ENCODE measurements at places on chromosomes 2 and 18.
A peak's percentile ranks its signal among the peaks of the same experiment; 100 is the strongest.

DNA sequence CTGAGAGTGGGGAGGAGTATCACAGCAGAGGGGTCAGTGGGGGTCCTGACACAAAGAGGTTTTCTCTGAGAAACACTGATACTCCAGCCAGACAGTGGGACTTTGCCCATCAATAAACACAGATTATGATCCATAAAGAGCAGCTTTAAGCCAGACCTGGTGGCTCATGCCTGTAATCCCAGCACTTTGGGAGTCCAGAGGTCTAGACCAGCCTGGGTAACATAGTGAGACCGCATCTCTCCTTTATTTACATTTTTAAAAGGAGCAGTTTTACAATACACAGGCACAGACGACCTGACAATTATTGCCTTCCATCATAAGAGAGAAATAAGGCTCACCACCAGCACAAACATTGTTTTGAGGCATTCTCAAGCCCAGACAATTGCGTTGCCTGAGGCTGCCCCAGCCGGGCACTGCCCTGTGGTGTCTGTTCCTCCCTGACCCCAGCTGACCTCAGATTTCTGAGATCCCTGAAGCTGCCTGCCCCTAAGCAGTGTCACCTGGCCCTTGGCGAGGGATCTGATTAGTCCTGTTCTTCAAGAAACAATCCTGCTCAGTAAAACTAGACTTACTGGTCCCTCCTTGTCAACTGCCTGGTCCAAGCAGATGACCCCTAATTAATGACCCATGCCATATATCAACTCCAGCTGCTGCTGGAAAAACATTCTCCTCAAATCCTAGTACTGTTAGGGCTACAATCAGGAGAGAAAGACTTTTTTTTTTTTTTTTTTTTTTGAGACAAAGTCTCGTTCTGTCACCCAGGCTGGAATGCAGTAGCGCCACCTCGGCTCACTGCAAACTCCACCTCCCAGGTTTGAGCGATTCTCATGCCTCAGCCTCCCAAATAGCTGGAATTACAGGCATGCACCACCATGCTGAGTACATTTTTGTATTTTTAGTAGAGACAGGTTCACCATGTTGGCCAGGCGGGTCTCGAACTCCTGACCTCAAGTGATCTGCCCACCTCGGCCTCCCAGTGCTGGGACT is 59.4 kb upstream of the SOS1 start:
- no peak for DNase-seq

GRCh38 chr18:3525870-3526420 is 76.0 kb downstream of the TGIF1 start:
- DNase-seq: peak; percentile 65

- DNase-seq: no peak
Observed at GRCh38 chr18:76712511-76713140, 109.7 kb upstream of the ZNF236 start.

DNA sequence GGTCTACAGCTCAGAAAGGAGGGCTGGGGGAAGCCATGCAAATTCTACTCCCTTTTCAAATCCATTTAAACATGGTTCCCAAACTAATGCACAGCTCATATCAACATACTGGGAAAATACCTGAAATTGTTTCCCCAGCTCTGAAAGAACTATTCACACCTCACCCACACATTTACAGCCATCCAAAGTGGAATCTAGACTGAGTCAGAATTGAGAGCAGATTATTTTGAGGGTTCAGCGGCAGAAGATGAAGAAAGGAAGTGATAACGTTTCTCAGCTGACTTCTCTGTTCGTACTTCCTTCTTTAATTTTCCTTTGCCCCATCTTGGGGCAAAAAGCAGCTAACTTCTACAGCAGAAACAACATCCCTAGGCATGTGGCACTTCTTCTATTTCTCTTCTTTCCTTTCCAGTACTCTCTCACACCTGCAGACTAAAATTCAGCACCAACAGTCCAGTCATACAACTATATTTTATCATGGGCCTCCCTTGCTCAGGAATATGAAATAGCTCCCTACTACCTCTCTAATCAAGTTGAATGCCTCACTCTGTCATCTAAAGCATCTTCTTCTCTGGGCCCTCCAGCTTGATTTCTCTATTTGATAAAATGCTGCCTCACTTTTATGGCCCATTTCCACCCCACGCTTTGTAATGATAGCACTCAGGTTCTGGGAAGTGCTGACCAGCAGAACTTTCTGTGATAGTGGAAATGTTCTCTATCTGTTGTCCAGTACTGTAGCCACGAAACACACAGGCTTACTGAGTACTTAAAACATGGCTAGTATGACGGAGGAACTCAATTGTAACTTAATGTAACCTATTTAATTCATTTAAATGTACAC is 35.9 kb downstream of the ARHGAP25 start:
- DNase-seq: peak; percentile 56

DNA sequence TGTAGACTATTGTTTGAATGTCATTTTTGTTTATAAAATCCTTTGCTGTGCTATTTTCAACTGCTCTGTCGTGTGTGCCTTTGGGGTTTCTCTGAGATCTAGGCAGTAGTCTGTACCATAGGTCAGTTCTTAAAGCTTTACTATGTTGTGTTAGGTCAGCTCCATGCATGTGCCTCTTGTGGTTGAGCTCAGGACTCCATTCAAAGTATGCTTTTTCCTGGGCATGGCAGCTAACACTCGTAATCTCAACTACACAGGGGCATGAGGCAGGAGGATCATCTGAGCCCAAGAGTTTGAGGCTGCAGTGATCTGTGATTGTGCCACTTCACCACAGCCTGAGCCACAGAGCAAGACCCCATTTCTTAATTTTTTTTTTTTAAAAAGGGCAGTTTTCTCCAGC is 174.4 kb upstream of the SPHKAP start:
- DNase-seq: no peak

- DNase-seq: no peak
Observed at GRCh38 chr2:154480521-154480920, 218.0 kb upstream of the KCNJ3 start.

DNA sequence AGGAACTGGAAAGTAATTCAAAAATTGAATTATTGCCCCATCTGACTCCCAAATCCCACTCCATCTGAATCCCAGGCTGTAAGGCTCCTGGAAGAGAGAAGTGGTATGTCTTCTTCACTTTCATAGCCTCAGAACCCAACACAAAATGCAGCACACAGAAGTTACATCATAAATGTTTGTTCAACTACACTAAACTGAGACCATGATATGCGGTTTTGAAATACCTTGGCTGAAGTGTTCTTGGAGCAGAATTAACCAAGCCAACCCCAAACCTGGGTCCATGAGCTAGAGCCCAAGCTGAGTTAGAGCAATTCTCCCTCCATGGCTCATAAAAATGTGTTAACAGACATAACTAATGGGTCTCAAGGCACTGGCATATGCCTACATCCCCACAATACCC is 23.3 kb downstream of the NEB start:
- DNase-seq: no peak

DNA sequence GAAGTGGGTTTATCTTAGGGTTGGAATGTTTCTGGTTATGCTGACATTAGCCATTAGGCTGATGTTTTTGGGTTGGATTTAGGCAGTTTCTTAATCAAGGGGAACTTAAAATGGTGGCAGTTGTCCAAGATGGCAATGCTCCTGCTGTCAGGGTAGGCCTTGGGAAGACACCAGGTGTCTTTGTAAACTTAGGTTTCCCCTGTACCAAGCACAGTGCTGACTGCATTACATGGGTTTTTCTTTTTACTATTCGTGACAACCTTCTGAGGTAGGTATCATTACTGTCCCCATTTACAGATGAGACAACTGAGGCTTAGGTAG is 528 bp upstream of the ATG16L1 start:
- DNase-seq: no peak
